ENCODE measurements at places on chromosomes 5 and 9.
A peak's percentile ranks its signal among the peaks of the same experiment; 100 is the strongest.

- DNase-seq: no peak
Measured at GRCh38 chr9:123998970-123999621, 12.5 kb upstream of the LHX2 start.

DNA sequence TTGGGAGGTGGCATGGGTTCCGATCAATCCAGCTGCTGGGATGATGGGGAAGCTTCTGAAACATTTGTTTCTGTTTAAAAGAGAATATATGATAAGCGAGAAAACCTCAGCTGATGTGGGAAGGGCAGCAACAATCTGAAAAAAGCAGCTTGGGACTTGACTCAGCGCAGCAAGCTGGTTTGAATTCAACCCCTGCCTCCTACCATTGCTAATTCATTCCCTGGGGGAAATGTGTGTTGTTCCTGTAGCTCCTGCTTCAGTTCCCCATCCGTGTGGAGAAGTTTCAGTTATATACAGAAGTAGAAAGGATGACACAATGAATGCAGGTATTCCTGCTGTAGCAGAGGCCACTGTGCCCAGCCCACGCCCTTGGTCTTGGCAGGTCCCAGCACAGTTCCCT lies 145.1 kb downstream of the NXNL2 start:
- no peak for DNase-seq

DNA sequence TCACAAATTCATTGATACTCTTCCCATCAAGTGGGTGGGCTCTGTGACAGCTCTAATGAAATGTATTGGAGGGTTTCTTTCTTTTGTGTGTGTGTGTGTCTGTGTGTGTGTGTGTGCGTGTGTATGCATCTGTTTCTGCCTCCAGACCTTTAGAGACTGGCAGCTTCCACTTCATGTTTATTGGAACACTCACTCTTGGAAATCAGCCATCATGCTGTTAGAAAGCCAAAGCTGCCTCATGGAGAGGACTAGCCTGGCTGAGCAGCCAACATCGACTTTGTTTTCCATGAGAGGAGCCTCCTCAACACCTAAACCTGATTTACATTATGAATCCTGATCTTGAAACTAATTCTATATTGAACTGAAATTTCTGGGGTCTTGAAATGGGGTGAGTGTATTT lies 128.5 kb upstream of the FAM174A start:
- DNase-seq: no peak

DNA sequence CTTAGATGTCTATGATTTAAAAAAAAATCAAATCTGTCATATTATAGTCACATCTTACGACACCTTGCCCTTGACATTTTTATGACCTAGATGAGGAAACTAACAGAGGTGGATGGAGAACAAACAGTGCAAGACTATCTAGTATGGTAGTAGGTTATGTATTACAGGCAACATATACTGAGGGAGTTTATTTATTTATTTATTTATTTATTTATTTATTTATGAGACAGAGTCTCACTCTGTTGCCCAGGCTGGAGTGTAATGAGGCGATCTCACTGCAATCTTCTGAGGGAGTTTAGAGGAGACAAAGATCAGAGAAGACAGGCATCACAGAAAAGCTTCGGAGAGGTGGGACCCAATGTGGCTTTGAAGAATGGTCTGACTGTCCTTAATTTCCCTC lies 4.5 kb upstream of the PBX3 start:
- no peak for DNase-seq

- no peak for DNase-seq
Measured at GRCh38 chr9:134825025-134825424, 55.6 kb upstream of the FCN2 start.

- DNase-seq: no peak
Measured at GRCh38 chr5:95163079-95163478, 121.8 kb downstream of the MCTP1 start.

DNA sequence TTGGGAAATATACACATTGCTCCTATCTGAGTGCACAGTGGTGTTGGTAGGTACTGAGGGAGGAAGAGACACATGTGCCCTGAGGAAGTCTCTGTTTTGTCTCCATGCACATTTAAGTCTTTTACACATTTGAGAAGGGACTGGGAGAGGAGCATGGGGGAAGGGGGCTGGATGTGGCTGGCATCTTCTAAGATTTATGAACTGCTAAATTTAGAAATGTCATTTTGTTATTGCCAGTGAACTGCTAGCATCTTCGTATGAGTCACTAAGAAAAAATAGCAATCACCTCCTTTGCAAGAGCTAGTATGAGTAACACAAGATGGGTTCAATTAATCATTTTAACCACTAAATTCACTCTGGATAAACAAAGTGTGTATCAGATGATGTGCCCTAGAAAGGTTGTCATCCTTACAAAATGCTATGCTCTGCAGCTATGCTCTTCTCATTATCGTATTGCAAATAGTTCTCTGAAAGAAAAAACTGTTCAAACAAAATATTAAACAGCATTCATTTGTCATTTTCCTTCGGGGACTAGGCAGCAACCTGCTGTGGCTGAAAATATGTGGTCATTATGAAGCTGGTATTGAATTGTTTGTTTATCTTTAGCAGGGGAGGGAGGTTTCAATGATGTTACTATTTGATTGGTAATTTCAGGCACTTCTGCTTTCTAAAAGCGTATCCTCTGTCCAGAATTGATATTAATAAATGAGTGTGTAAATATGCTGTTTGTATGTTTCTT lies 236.5 kb downstream of the DMRTA1 start:
- no peak for DNase-seq

DNA sequence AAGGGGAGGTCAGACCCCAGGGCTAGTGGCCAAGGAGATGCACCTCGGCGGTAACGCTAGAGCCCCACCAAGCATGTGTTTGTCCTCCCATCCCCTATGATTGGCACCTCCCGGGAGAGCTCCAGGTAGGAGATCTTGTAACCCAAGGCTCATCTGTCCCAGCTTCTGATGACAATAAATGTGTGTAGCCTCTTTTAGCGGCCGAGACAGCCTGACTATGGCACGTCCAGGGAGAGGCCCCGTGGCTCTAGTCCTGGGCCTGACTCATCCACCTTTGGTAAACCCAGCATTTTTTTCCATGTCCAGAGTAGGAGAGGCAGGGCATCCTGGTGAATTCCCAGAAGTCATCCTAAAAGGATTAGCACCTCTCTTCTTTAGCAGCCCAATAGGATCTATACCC lies 39.2 kb downstream of the IRF1 start:
- DNase-seq: no peak

DNA sequence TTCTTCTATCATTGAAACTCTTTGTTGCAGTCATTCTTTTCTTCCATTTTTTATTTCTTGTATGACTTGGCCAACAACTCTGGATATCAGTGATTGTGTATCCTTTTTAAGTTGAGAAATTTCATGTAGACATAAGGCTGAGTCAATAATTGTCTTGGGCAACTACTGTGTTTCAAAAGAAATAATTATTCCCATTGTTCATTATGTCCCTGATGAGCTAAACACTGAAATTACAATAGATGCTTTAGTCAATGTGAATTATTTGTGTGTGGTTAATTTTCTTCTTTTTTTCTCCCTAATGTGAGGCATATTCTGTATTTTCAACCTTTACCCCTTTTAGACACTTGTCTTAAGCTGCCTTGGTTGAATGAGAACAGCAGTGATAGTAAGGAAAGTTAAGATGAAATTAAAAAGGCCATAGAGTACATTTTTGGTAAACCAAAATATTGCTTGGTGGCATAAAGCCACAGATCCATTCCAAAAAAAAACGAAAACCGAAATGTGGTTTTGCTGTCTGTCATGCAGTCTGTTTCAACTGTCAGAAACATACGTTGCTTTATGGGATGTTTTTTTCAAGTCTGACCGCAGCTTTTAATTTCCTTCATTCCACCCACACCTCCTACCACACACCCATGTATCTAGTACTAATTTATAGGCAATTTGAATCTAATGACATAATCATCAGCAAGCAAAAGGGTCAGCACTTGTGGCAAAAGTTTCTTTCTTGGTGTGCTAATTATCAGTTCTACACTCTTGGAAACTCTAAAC lies 21.1 kb downstream of the TLE4 start:
- no peak for DNase-seq

DNA sequence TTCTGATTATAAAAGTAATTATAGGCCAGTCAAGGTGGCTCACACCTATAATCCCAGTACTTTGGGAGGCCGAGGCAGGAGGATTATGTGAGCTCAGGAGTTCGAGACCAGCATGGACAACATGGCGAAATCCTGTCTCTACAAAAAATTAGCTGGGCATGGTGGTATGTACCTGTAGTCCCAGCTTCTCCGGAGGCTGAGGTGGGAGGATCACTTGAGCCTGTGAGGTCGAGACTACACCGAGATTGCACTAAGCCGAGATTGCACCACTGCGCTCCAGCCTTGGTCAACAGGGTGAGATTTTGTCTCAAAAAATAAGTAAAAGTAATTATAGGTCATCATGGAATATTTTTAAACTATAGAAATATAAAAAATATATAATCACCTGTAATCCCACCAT lies 18.1 kb downstream of the IRF1 start:
- no peak for DNase-seq

DNA sequence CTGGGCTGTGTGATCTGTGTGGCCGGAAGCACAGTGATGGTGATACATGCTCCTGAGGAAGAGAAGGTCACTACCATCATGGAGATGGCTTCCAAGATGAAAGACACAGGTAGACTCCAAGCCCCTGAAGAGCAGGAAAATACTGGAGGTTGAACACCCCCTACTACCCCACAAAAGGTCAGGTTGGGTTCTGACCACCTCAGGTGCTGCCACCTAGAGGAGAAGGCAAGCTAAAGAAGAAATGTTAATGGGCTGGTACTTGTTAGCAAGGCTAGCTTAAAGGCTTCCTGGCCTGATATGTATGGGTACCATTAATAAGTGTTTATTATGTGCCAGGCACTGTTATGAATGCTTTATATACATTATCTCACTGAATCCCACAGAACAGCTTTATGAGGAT lies 11.7 kb downstream of the NIPAL4 start:
- no peak for DNase-seq

GRCh38 chr5:95773335-95774059 lies 42.4 kb downstream of the RHOBTB3 start:
- no peak for DNase-seq

DNA sequence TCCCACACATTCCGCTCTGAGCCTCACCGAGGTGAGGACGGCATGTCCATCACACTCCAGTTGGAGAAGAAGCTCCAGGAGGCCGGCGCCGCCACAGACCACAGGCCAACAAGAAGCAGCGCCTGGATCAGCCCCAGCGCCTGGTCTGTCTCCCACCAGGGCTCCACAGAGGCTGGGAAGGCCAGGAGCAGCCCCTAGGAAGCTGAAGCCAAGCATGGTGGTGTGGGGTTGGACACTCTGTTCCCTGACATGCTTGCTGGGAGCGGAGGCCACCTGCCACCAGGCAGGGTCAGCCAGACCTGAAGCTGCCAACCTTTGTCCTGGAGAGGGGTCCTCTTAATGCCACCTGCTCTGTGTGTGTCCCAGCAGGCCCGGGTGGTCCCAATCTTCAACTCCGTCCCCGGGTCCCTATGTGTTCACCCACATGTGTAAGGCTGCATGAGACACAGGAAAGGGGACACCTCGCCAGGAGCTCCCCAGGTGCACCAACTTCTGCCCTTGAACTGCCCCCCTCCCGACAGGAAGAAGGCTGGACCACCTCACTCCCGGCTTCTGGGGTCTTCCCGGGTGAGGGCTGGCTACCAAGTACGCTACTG lies 140.1 kb upstream of the PPP1R26 start:
- no peak for DNase-seq

DNA sequence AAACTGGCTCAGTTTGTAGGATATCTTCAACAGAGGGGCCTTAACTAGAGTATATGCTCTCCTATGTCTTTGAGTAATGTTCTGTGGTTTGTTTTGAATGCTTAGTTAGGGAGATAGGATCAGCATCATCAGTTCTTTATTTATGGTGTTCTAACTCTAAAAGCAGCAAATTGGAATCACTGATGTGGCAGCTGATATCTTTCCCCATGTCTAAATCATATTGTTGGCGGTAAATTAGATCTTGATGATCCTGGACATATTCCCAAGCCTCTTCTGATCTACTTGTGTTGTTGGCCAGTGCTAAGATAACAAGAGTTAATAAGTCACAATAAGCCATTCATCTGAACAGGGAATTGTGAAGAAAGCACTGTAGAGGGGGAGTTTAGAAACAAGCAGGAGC lies 332.4 kb upstream of the DAB2 start:
- DNase-seq: no peak

- no peak for DNase-seq
Measured at GRCh38 chr5:147452165-147452811, 57.6 kb downstream of the DPYSL3 start.

DNA sequence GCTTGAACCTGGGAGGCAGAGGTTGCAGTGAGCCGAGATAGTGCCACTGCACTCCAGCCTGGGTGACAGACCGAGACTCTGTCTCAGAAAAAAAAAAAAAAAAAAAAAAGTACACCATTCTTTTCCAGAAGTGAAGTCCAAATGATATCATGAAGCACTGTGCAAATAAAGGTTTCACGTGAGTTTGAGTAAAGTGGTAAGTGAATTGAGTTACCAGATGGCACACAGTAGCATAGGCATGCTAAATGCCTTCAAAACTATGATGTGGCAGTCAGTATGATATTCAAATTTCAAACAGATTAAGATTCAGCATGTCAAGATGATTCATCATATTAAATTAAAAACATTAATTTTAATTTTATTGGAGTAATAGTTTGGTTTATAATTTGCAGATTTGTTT lies 195.2 kb downstream of the TAF11L14 start:
- no peak for DNase-seq

DNA sequence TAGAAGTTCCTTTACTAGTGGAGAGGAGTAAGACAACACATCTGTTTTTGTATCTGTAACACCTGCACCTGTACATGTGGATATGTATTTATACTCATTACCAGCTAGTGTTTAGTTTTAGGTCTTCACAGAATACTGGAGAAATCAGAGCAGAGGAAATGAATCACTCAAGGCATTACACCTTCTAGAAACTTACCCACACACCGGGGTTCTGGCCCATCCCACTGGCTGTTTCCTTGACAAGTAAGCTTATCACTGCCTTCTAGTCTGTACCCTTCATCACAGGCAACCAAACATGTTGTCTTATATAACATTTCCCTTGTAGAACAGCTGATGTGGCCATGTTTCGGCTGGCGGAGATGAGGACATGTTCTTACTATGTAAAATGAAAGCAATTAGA lies 76.7 kb downstream of the SVEP1 start:
- DNase-seq: no peak

- DNase-seq: no peak
Measured at GRCh38 chr9:36040271-36040925, 3.7 kb downstream of the RECK start.

- no peak for DNase-seq
Measured at GRCh38 chr9:13266167-13266566, 13.3 kb downstream of the MPDZ start.

DNA sequence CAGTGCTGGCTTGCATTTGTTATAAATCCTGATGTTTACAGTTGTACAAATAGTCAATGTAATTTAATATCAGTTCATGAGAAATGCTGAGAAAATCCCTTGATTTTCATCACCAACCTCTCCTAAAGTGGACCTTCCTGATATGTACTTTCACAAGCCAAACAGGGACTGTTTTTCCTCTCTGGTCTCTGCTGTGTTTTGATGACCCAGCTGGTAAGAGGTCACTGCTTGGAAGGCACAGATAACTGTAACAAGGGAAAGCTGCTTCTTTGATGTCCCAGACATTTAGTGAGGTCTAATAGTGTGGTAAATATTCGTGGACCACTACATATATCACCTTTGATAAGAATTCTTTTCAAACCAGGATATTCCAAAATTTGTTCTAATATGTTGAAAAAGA lies 68.7 kb upstream of the HAPLN1 start:
- DNase-seq: no peak

GRCh38 chr9:2096376-2096970 lies 81.3 kb downstream of the SMARCA2 start:
- DNase-seq: no peak

- DNase-seq: peak; percentile 23
Measured at GRCh38 chr9:126514037-126514821, 99.5 kb upstream of the LMX1B start.
